Kidney epithelial cell (primary cell): ENCODE measurements at places on chromosomes 5 and 9. TPM values are rescaled to one million over a fixed set of nuclear protein-coding genes. Genes with fewer than 3 reads are reported as not detected.

The FOXD4L4 gene
- total RNA-seq: 0.07 TPM in 1 of 2 replicates, not detected in the other

The MSX2 gene
- total RNA-seq: 1.3 and 1.4 TPM in 2 replicates

The OLFML2A gene
- total RNA-seq: 7.0 and 16.4 TPM in 2 replicates

The RAB3C gene
- 0.04 TPM in 1 of 2 replicates, not detected in the other for total RNA-seq

The ERMP1 gene
- total RNA-seq: 9.4 and 10.2 TPM in 2 replicates

The SH3RF2 gene
- total RNA-seq: 10.3 and 21.7 TPM in 2 replicates

The OR1J2 gene
- not detected in 2 replicates for total RNA-seq

The TRIP13 gene
- total RNA-seq: 7.4 and 10.8 TPM in 2 replicates

The CACNA1B gene
- 0.75 and 0.84 TPM in 2 replicates for total RNA-seq

The UBE2QL1 gene
- 0.17 and 0.34 TPM in 2 replicates for total RNA-seq

The F2RL2 gene
- 2.0 and 2.5 TPM in 2 replicates for total RNA-seq

The SLC25A2 gene
- total RNA-seq: not detected in 2 replicates

The IL13 gene
- not detected in 2 replicates for total RNA-seq

The DYNC2I2 gene
- 56.1 and 72.5 TPM in 2 replicates for total RNA-seq

The ABO gene
- total RNA-seq: 1.8 TPM in 2 replicates

The AGXT2 gene
- not detected in 2 replicates for total RNA-seq

The ZNF782 gene
- total RNA-seq: 2.1 and 3.9 TPM in 2 replicates

The MRPL22 gene
- 24.5 and 26.8 TPM in 2 replicates for total RNA-seq

The FCN2 gene
- total RNA-seq: not detected in 2 replicates

The NUTM2F gene
- total RNA-seq: not detected in 2 replicates

The DMRT1 gene
- total RNA-seq: 0.08 TPM in 1 of 2 replicates, not detected in the other

The LRRC19 gene
- total RNA-seq: under 0.01 TPM in 1 of 2 replicates, not detected in the other

The RNF44 gene
- total RNA-seq: 31.2 and 36.6 TPM in 2 replicates

The SV2C gene
- under 0.01 and 0.04 TPM in 2 replicates for total RNA-seq

The ITK gene
- not detected in 2 replicates for total RNA-seq

The CDK5RAP2 gene
- total RNA-seq: 41.9 and 56.1 TPM in 2 replicates

The ABHD17B gene
- total RNA-seq: 19.4 and 19.6 TPM in 2 replicates

The SGCD gene
- total RNA-seq: 0.29 and 0.34 TPM in 2 replicates

The SLC46A2 gene
- total RNA-seq: not detected in 2 replicates

The HAVCR2 gene
- 1.5 and 1.6 TPM in 2 replicates for total RNA-seq

The FOXI1 gene
- not detected in 2 replicates for total RNA-seq

The PROP1 gene
- not detected in 2 replicates for total RNA-seq

The SETD9 gene
- 23.8 and 25.3 TPM in 2 replicates for total RNA-seq

The OTP gene
- total RNA-seq: not detected in 2 replicates

The GPR151 gene
- total RNA-seq: not detected in 2 replicates

The HSPA5 gene
- 387 and 410 TPM in 2 replicates for total RNA-seq
